ENCODE measurements at places on chromosomes 12 and 14.

GRCh38 chr12:96876966-96877365 lies 30.1 kb upstream of the NEDD1 start:
- DNase-seq: no peak

- peak; percentile 48 for DNase-seq
Observed at GRCh38 chr14:61444215-61444768, 122.9 kb downstream of the PRKCH start.

- DNase-seq: no peak
Observed at GRCh38 chr12:58529897-58530741, 390.2 kb downstream of the LRIG3 start.

DNA sequence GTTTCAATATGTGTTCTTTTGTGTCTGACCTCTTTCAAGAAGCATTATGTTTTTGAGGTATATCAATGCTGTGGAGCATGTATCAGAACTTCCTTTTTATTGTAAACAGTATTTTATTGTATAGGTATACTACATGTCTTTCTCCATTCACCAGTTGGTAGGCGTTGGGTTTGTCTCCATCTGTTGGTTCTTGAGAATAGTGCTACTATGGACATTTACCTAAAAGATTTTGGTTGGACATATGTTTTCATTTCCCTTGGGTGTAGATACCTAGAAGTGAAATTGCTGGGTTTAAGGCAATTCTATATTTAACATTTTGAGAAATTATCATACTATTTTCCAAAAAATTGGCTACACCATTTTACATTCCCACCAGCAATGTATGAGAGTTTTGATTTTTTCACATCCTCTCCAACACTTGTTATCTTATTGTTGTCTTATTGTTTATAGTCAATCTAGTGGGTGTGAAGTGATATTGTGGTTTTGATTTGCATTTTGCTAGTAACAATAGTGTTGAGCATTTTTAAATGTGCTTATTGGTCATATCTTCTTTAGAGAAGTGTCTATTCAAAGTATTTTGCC lies 409.2 kb downstream of the IPO8 start:
- no peak for DNase-seq

DNA sequence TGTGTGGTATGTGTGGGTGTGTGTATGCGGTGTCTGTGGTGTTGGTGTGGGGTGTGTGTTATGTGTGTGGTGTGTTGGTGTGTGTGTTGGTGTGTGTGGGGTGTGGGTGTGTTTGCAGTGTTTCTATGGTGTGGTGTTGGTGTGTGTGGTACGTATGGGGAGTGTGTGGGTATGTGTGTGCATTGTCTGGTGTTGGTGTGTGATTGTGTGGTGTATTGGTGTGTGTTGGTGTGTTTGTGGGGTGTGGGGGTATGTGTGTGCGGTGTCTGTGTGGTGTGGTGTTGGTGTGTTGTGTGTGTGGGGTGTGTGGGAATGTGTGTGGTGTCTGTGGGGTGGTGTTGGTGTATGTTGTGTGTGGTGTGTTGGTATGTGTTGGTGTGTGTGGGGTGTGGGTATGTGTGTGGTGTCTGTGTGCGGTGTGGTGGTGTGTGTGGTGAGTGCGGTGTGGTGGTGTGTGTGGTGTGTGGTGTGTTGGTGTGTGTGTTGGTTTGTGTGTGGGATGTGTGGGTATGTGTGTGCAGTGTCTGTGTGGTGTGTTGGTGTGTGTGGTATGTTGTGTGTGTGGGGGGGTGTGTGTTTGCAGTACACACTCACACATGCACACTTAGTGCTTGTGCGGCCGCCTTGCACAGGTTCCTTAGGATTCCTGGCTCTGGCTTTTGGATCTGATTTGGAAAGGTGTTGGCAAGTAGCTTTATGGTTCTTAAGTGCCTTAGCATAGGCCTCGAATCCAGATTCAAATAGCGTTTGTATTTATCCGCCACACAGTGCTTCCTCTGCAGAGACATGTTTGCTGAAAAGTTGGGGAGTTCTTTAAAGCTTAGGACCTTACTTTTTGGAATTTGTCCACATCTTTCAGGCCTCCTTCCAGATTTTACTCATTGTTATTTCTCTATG lies 16.4 kb downstream of the MLXIP start:
- no peak for DNase-seq

- DNase-seq: no peak
Observed at GRCh38 chr14:53581504-53581903, 375.1 kb downstream of the BMP4 start.

DNA sequence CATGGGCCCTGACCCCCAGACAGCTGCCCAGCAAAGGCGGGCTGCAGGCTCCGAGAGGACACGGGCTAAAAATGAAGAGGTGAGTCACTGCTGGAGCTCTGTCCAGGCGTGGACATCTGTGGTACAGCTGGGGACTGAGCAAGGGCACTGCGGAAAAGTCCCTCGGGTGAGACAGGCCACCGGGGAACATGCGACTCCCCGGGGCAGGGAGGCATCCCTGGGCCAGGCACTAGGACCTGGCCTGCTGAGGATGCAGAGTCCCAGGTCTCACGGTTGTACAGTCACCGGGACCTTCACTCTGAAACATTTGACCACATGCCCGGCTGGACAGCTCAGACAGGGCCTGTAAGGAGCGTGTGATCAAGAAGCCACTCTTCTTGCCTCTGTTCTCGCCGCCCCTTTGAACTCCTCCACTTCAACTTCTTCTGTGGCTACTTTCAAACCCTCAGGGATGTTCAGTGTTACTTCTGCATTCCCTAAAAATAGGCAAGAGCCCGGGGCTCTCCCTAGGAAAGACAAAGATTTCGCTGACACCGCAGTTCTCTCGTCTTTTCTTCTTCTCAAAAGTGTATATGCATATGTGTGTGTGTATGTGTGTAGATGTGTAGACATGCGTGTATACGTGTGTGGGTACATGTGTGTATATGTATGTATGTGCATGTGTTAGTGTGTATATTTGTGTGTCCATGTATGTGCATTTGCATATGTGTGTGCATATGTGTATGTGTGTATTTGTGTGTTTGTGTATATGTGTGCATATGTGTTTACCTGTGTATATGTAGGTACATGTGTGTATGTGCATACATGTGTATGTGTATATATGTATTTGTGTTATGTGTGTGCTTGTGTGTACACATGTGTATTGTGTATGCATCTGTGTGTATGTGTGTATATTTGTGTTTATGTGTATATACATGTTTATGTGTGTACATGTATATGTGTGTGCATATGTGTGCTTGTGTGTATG lies 5.0 kb upstream of the RFLNA start:
- no peak for DNase-seq

DNA sequence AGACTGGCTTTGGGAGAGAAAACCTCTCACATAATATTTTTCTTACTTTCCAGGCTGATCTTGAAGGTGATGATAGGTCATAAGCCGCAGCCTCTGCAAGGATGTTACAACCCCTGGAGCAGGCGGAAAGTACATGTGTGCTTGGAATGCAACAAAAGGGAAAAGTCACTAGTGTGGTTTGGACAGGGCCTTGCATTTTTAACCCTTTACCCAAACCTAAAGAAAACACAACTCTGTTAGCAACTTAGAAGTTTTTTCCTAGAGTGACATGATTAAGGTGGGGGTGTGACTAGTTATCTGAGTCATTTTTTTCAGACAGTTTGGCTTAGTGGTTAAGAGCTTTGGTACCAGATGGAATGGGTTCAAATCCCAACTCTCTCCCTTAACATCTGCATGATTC lies 97.0 kb downstream of the TMEM30B start:
- no peak for DNase-seq

DNA sequence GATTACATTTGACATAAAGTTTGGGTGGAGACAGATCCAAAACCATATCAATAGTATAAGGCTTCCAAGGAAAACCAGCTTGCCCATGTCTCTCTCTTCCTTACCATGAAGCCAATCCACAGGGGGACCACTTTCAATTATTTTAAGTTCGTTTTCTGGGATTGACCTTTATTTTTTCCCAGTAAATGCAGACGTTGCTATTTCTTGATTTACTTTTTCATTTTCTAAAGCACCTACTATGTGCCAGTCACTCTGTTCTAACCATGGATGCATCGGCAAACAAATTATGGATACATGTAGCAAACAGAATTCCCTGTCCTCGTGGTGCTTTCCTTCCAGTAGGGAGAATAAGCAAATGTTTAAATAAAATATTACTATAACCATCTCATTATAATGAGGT lies 65.8 kb upstream of the KCNA1 start:
- no peak for DNase-seq

DNA sequence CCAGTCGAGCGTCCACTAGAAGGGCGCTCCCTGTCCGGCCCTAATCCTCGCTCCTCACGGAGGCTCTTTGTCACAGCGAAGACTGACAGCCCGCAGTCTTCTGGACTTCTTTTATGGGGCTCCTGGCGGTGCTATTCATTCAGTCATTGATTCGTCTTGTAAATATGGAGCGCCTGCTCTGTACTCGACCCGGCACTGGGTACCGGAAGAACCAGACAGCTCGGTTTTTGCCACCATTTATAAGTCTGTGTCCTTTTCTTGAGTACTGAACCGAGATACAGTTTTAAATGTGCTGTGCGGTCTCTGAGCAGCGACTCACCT lies 570 bp downstream of the DMAC2L start:
- peak; percentile 46 for DNase-seq

GRCh38 chr14:26993556-26993955 lies 395.7 kb upstream of the NOVA1 start:
- no peak for DNase-seq

DNA sequence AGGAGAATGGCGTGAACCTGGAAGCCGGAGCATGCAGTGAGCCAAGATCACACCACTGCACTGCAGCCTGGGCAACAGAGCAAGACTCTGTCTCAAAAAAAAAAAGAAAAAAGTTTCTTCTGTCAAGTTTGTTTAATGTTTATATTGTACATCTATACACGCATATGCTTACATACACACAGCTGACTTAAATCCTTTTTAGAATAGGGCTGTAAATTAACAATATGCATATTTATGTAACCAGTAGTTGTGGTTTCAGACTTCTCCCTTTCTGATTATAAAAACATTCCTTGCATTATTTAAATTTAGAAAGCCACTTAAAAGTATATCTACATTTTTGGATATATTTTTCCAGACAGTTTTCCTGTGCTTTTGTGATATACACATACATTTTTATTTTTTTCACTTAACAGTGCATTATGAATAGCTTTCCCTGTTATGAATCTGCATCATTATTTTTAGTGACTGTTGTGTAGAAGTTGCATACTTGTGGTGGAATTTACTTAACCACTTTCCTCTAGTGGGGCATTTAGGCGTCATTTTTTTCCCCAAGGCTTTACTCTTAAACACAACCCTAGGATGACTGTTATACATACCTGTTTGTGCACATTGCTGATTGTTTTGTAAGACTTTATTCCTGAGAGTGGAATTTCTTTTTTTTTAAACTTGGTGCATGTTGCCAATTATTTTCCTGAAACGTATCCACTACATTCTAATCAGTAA lies 29.4 kb downstream of the POLR3B start:
- DNase-seq: no peak

DNA sequence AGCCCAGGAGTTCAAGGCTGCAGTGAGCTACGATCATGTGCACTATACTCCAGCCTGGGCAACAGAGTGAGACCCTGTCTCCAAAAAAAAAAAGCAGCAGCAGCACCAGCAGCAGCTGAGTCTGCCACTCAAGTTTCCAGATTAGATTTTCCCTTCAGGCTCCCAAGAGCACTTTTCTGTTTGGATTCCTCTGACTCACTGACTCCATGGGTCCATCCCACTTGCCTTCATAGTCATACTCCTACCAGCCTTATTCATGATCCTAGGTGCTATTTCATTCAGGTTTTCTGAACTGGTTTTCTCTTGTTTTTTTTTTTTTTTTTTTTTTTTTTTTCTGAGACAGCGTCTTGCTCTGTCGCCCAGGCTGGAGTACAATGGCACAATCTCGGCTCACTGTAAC lies 6.8 kb upstream of the TWF1 start:
- no peak for DNase-seq

- no peak for DNase-seq
Observed at GRCh38 chr14:50070840-50071548, 45.4 kb downstream of the VCPKMT start.

- DNase-seq: no peak
Observed at GRCh38 chr12:79063258-79063657, 198.7 kb downstream of the SYT1 start.

DNA sequence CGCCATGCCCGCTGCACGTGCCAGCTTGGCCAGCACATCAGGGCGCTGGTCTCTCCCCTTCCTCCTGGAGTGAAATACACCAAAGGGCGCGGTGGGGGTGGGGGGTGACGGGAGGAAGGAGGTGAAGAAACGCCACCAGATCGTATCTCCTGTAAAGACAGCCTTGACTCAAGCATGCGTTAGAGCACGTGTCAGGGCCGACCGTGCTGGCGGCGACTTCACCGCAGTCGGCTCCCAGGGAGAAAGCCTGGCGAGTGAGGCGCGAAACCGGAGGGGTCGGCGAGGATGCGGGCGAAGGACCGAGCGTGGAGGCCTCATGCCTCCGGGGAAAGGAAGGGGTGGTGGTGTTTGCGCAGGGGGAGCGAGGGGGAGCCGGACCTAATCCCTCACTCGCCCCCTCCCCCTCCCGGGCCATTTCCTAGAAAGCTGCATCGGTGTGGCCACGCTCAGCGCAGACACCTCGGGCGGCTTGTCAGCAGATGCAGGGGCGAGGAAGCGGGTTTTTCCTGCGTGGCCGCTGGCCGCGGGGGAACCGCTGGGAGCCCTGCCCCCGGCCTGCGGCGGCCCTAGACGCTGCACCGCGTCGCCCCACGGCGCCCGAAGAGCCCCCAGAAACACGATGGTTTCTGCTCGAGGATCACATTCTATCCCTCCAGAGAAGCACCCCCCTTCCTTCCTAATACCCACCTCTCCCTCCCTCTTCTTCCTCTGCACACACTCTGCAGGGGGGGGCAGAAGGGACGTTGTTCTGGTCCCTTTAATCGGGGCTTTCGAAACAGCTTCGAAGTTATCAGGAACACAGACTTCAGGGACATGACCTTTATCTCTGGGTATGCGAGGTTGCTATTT lies 914 bp upstream of the CCND2 start:
- DNase-seq: peak; percentile 52

DNA sequence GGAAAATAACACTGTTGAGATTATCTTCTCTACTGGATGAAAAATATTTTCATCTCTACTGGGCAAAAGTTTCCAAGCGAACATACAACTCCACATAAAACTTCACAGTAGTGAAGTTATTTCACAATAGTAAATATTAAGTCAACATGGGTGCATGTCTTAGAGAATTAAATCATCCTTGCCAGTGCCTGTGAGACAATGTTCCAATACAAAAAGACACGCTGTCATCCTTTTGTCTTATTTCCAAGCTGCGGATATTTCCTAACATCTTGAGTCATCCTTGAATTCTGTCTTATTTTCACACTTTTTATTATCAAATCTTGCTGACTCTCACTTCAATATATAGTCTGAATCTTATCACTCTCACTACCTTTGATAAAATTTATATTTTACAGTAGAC lies 142.9 kb upstream of the KITLG start:
- DNase-seq: no peak
